ENCODE measurements at places on chromosomes 12 and 14.

- DNase-seq, result no peak
These were observed 218.1 kb upstream of the RTL1 start for GRCh38 chr14:101121508-101122139.

- DNase-seq, result no peak
These were observed 162.0 kb upstream of the PDZRN4 start for GRCh38 chr12:41026151-41026550.

- DNase-seq, result no peak
These were observed 139.1 kb downstream of the TMTC1 start for GRCh38 chr12:29644536-29645162.

DNA sequence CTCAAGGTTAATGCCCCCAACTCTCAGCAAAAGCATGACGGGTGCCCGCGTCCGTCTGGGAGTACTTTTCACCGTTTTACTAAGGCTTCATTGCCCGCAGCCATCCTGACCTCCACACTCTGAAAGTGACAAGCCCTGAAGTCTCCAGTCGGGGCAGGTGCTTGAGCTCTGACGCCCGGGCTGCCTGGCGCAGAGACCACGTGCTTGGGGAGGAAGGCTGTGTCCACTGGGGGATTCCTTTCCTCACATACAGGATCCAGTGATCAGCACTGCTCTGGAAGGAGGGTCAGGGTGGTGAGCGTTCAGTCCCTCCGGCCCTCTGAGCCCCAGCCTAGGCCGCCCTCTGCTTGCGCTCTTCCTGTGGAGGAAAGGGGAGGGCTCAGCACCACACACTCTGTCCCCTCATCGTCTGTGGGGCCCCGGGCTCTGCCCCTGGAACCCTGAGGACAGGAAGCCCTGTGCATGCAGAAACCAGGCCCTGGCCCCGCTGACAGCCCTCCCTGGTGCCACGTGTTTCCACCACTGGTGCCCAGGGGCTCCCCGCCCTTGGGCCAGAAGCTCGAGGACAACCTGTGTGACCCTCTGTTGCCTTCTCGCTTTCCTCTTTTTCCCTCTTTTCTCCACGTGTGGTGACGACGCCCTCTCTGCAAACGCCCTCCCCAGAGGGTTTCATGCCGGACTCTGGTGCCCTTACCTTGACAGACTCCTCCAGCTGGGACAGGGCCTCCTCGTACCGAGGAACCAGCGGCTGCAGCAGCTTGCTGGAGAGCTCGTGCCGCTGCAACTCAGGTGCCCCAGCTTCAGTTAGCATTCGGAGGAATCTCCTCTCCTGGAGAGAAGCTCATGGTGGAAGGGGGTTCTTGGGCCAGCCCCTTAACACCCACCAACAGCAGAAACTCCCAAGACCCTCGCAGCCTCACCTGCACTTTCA is 4.9 kb downstream of the DDX51 start:
- DNase-seq, result no peak

DNA sequence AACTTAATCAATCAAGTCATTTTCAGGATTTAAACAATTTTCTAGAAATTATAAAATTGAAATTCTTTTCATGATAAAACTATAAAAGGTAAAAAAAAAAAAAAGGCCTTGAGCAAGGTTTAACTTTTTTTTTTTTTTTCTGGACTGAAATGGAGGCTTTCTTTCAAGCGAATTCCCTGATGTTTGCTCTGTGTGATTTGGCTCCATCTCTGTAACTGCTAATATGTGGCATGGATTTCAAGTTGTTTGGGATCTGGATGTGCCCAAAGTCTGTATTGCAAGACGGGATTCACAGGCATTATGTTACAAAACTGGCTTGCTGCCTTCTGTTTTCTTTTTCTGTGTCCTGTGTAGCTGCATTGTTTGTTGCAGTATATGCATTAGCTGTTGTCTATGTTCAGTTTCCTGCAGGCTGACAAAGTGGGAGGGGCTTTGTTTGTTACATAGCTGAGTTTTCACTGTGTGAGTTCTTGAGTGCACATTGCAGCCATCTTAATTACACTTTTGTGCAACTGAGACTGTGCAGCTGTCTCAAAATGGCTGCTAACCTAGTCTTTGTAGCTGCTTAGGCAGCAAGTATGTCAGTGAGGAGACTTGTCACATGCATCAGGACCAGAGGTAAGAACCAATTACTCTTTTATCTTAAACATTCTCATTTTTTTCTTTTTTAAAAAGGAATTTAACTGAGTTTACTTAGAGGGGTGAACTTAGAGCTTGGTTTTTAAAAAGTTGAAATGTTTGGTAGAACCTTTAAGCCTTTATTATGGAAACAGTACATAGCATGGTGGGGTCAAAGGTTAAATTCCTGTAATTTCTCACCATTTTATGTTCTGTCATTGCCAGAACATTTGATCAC is 19.5 kb downstream of the ATF7IP start:
- DNase-seq, result peak; percentile 41

- DNase-seq, result no peak
These were observed 1145.4 kb upstream of the TMEM132C start for GRCh38 chr12:127121494-127122084.

GRCh38 chr14:54807428-54807827 is 95.2 kb downstream of the GCH1 start:
- no peak for DNase-seq

DNA sequence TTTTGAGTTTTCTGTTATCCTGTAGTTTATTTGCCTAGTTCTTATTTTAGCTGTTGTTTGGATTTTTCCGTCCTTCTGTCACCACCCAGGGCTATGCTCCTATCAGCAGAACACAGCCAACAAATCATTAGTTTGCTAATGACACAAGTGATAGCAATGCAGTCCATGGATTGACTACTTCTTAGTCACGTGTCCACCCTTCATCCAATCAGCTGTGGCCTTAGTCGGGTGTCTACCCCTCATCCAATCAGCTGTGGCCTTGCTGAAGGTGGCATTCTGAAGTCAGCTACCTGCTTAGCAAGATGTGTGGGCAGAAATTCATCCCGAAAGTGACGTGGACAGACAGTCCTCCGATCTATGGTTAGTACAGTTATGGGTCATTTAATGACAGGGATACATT is 182.3 kb downstream of the GALC start:
- DNase-seq, result no peak

GRCh38 chr12:96044017-96044942 is 8.9 kb upstream of the LTA4H start:
- no peak for DNase-seq

GRCh38 chr12:1811281-1811947 is 9.0 kb upstream of the LRTM2 start:
- no peak for DNase-seq

GRCh38 chr12:66693901-66694513 is 15.1 kb upstream of the GRIP1 start:
- DNase-seq, result peak; percentile 9

DNA sequence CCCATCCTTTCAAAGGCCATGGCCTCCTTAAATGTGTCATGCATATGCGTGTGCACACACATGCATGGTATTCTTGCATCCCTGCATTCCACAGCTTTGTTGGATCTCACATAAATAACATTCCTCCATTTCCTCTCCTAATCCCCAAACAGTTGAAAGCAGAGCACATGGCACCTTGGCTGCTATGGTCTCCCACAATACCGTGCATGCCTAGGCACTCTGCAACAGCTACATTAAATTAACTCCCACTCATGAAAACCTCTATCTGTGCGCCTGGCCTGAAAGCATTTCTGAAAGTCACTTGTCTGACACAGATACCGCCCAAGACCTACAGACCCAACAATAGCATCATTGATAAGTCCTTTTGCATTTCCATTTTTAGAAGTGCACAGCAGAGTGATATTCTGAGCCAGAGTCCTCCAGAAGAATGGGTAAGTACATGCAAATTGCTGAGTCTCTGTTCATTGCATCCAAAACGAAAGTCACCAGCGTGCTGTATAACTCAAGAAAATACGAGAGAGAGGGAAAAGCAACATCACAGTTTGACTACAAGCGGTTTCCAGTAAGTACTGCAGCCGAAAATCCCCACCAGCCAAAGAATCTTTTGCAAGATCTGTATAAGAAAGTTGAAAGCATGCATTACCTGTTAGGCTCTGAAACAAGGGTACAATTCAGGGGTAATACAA is 436 bp downstream of the ASB2 start:
- no peak for DNase-seq

- DNase-seq, result no peak
These were observed 38.9 kb downstream of the EML1 start for GRCh38 chr14:99831903-99832685.

GRCh38 chr12:68180792-68181744 is 21.5 kb upstream of the IFNG start:
- no peak for DNase-seq

GRCh38 chr12:19423166-19423930 is 15.9 kb upstream of the AEBP2 start:
- DNase-seq, result no peak

DNA sequence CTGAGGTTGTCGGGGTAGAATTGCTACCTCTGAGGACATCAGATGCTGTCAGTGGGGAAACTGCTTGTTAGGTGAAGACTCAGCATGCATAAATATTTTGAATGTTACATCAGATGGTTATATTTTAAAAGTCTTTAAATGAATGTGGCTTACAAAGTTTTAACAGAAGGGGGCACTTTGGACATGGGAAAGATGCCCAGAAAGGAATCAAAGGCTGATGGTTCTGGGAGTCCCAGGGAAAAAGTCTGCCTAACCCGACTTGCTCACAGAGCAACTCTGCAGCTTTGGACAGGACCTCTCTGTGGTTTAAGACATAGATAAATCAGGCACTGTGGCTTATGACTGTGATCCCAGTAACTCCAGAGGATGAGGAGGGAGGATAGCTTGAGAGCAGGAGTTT is 474.9 kb downstream of the ATP23 start:
- no peak for DNase-seq

- no peak for DNase-seq
These were observed 13.2 kb downstream of the CPNE8 start for GRCh38 chr12:38892087-38892786.

DNA sequence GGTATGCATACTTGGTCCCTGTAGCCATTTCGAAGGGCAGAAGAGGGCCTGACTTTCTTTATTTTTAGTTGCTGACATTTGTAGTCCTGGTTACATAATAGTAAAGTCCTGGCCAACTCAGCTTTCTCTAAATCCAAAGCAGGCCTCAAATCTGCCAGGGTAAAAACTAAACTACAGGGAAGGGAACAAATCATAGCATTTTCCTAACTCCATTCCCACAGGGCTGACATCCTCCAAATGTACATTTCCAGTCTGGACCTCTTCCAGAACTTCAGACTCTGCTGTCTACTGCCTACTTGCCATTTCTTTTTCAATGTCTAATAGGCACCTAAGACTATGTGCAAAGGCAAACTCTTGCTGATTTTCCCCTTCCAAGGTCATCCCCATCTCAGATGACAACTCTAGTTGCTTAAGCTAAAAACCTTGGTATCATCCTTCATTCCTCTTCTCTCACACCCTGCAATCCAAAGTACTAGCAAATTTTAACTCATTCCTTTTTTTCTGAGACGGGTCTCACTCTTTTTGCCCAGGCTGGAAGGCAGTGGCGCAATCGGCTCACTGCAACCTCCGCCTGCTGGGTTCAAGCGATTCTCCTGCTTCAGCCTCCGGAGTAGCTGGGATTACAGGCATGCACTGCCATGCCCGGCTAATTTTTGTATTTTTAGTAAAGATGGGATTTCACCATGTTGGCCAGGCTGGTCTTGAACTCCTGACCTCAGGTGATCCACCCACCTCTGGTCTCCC is 2.0 kb downstream of the DDIT3 start:
- DNase-seq, result no peak

GRCh38 chr12:101794574-101794973 is 36.2 kb downstream of the GNPTAB start:
- DNase-seq, result no peak

DNA sequence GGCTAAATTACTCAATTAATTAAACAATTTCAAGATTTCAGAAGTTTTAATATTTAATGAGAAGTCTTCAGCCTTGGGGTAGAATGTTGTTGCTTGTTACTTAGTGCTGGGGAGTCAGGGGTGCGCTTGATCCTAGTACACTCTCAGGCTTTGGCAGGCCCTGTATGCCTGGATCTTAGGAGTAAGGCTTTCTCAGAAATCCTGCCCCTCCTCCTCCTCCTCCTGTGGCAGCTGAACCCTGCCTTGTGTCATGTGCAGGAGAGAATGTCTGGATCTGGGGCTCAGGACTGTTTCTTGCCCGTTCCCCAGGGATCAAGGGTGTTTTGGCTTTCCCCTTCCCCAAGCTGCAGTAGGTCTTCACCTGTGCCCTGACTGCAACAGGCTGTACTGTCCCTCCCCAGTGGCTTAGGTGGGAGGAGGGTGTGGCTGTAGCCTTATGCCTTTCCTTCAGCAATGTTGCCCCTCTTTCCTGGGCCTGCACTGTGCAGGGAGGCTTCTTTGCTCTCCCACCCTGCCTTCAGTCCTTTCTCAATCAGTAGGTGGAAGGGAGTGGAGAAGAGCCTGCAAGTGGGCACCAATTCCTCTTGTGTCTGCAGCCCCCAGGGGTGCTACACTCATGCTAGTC is 108.2 kb downstream of the SLC38A6 start:
- no peak for DNase-seq

GRCh38 chr12:64039281-64039871 is 182.7 kb downstream of the KICS2 start:
- DNase-seq, result no peak

DNA sequence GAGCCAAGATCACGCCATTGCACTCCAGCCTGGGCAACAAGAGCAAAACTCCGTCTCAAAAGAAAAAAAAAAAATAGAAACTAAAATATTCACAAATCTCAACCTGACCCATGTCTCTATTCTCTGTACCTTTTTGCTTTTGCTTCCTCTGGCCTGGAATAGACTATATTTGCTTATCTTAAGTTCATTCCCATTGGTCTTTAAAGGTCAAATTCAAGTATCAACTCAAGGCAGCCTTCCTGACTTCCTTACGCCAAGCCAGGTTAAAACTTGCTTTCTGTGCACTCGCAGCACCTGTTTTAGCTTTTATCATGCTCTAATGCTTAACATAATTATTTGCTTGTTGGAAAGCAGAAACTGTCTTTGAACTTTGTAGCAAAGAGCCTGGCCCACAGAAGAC is 14.8 kb downstream of the PYM1 start:
- DNase-seq, result no peak

DNA sequence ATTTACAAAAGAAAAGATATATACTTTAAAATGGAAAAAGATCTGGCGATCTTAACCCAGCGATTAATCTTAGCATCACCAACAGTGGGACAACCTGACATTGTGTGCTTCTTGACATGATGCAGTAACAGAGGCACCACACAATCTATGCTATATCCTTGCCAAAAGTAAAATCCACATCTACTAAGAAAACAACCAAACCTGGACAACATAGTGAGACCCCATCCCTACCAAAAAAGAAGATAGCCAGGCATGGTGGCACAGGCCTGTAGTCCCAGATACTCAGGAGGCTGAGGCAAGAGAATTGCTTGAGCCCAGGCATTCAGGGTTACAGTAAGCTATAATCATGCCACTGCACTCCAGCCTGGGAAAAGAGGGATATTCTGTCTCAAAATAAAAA is 50.5 kb downstream of the SINHCAF start:
- no peak for DNase-seq

- DNase-seq, result no peak
These were observed 45.7 kb downstream of the DICER1 start for GRCh38 chr14:95111507-95112164.

All from effector CD4-positive, alpha-beta T cell (primary cell).